ENCODE measurements at places on chromosomes 6 and 20. TPM values are rescaled to one million over a fixed set of nuclear protein-coding genes. Genes with fewer than 3 reads are reported as not detected.

GRCh38 chr6:64505312-64505711 lies 869.7 kb downstream of the PHF3 start:
- no peak overlapping the region for H3K27ac ChIP-seq
- no peaks in the 10 kb centered on the region for H3K27me3 ChIP-seq
- no peak overlapping the region for H3K4me3 ChIP-seq
- no peak for DNase-seq
- no peaks in the 10 kb centered on the region for H3K36me3 ChIP-seq

DNA sequence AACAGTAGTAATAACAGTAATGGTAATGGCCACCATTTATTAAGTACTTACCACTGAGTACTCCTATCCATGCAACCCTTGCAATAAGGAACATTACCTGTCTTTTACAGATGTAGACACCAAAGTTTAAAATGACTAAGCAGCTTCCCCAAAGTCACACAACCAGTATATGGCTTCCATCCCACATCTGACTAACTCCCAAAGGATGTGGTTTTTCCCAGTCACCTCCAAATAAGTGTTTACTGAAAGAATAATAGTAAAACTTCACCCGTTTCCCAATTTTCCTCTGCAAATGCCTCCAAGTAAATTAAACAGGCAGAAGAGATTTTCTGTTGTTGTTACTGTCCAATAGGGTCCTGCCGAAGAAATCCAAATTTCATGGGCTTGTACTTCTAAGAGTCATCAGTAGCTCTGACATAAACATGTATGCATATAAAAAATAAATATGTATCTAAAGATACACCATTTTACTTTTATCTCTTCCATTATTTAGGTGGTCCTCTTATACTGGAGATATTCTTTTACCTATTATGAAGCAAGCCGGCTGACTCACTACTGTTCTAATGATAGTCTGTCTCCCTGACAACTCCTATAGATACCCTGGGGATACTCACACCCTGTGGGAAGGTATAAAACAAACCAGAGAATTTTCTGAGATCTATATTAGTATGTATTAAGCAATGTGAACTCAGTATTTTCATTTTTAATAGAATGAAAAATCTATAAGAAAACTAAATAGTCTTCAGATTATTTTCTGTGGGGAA lies 77.9 kb upstream of the ID4 start:
- H3K27ac ChIP-seq = no peak overlapping the region
- no peak overlapping the region for H3K4me3 ChIP-seq
- no peaks in the 10 kb centered on the region for H3K27me3 ChIP-seq
- H3K4me1 ChIP-seq = no peaks in the 10 kb centered on the region

GRCh38 chr6:53989504-53989903 lies 121.7 kb upstream of the MLIP start:
- no peaks in the 10 kb centered on the region for H3K36me3 ChIP-seq
- H3K4me3 ChIP-seq = no peak overlapping the region
- H3K4me1 ChIP-seq = no peaks in the 10 kb centered on the region
- no peaks in the 10 kb centered on the region for H3K27me3 ChIP-seq
- DNase-seq = no peak

DNA sequence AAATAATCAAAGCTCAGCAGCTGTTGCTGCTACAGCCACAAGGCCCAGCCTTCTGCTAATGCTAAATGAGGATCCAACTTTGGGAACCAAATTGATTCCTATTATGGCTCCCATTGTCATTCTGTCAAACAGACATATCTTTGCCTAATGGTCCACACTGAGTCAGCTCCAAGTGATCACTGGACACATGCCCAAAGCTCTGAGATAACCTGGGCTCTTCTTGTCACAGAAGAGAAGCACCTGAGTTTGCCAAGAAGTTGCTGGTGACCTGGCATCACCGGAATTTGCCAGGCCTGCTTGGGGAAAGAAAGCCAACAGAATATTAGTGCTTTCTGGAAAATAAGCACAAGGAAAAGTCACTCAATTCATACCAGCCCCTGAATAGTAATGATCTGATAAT lies 5.8 kb downstream of the TNFRSF21 start:
- no peaks in the 10 kb centered on the region for H3K36me3 ChIP-seq
- no peaks in the 10 kb centered on the region for H3K4me1 ChIP-seq
- H3K27ac ChIP-seq = no peak overlapping the region

DNA sequence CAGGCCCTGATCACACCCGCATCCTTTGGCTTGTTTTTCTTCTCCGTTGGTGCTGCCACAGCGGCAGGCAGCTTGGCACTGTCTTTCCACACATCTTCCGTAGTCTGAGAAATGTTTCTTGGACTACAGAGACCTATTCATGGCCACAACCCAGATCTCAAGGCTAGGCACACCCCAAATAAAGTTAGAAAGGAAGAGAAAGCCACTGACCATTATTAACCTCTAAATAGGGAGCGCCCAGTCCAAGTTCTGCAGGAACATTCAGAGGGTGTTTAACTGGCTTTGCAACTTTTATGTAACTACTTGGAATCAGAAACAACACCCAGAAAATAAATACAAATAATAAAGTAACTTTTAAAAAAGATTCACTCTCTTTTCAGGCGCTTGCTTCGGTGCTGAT lies 124.8 kb upstream of the NEDD9 start:
- H3K4me3 ChIP-seq = no peak overlapping the region
- no peaks in the 10 kb centered on the region for H3K27me3 ChIP-seq
- DNase-seq = no peak
- no peak overlapping the region for H3K27ac ChIP-seq
- no peaks in the 10 kb centered on the region for H3K36me3 ChIP-seq

DNA sequence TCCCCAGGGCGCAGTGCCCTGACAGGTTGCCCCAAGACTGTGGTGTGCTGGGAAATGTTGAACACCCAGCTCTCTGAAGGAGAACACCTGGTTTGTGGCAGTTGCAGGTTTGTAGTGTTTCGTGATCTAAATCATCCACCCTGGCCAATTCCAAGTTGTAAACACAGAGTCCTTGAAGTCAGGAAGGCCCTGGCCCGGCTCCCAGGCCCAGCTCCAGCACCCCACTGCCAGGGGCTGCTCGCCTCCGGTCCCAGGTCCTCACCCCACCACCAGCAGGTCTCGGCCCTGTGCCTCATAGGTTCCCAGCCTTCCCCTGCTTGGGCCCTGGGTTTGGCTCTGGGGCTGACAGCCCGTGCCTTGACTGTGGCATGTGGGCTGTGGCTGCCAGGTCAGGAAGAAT lies 121.4 kb upstream of the MLN start:
- no peak overlapping the region for H3K27ac ChIP-seq
- no peaks in the 10 kb centered on the region for H3K4me1 ChIP-seq
- no peaks in the 10 kb centered on the region for H3K36me3 ChIP-seq
- no peak for DNase-seq
- no peak overlapping the region for H3K4me3 ChIP-seq

GRCh38 chr6:14321992-14322772 lies 204.6 kb downstream of the CD83 start:
- no peaks in the 10 kb centered on the region for H3K4me1 ChIP-seq
- H3K4me3 ChIP-seq = no peak overlapping the region
- no peak overlapping the region for H3K27ac ChIP-seq
- H3K27me3 ChIP-seq = no peaks in the 10 kb centered on the region

DNA sequence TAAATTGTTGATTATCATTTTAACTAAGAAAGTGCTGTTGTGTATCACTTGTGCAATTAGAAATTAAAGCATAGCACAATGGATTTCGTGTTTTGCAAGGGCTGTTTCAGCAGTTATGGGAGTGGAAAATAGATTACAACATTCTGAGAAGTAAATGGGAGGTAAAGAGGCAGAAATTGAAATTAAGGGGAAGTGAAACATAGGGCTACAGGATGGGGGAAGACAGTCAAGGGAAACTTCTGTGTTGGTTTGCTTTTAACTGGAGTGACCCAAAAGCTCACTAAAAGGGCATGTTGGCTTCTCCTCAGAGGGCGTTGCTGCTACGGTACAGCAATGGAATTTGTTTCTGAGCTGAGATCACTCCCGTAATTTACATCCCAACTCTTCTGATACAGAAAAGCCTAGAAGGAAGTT lies 147.5 kb downstream of the BCAS1 start:
- DNase-seq = no peak
- no peaks in the 10 kb centered on the region for H3K4me1 ChIP-seq
- no peaks in the 10 kb centered on the region for H3K27me3 ChIP-seq
- peak overlapping the region; percentile 54 for H3K27ac ChIP-seq
- H3K36me3 ChIP-seq = no peaks in the 10 kb centered on the region

GRCh38 chr20:46357030-46357514 lies 48.8 kb upstream of the CDH22 start:
- no peak overlapping the region for H3K4me3 ChIP-seq
- no peak for DNase-seq
- no peaks in the 10 kb centered on the region for H3K36me3 ChIP-seq
- H3K4me1 ChIP-seq = peaks cover 3% of the 10 kb centered on the region
- H3K27ac ChIP-seq = no peak overlapping the region

GRCh38 chr6:169038691-169039090 lies 215.0 kb downstream of the THBS2 start:
- H3K4me1 ChIP-seq = no peaks in the 10 kb centered on the region
- DNase-seq = no peak
- no peaks in the 10 kb centered on the region for H3K36me3 ChIP-seq
- H3K27ac ChIP-seq = no peak overlapping the region
- no peaks in the 10 kb centered on the region for H3K27me3 ChIP-seq

DNA sequence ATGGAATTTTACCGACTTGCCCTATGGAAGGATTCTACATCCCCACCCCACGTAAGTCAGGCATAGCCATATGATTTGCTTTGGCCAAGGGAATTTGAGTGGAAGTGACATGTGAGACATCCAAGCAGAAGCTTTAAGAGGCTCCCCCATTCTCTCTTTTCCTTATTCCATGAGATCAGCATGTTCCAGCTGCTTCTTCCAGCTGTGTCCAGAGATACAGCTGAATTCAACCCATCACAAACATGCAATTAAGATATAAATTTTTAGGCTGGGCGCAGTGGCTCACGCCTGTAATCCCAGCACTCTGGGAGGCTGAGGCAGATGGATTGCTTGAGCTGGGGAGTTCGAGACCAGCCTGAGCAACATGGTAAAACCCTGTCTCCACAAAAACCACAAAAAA lies 16.0 kb upstream of the YWHAB start:
- no peak for DNase-seq
- H3K4me1 ChIP-seq = no peaks in the 10 kb centered on the region
- H3K4me3 ChIP-seq = no peak overlapping the region

- no peaks in the 10 kb centered on the region for H3K27me3 ChIP-seq
- no peak overlapping the region for H3K4me3 ChIP-seq
- H3K4me1 ChIP-seq = no peaks in the 10 kb centered on the region
- no peak overlapping the region for H3K27ac ChIP-seq
- DNase-seq = no peak
- H3K36me3 ChIP-seq = no peaks in the 10 kb centered on the region
These were observed 111.1 kb downstream of the FOXC1 start for GRCh38 chr6:1720620-1721322.

- DNase-seq = no peak
- H3K36me3 ChIP-seq = peaks cover 4% of the 10 kb centered on the region
- H3K27me3 ChIP-seq = no peaks in the 10 kb centered on the region
- no peaks in the 10 kb centered on the region for H3K4me1 ChIP-seq
These were observed 52.3 kb upstream of the TIAM2 start for GRCh38 chr6:154942770-154943169.

GRCh38 chr6:107699697-107700325 lies 124.3 kb downstream of the SCML4 start:
- DNase-seq = no peak
- no peaks in the 10 kb centered on the region for H3K27me3 ChIP-seq
- H3K4me3 ChIP-seq = no peak overlapping the region
- H3K27ac ChIP-seq = no peak overlapping the region
- H3K36me3 ChIP-seq = no peaks in the 10 kb centered on the region
- no peaks in the 10 kb centered on the region for H3K4me1 ChIP-seq

GRCh38 chr6:10418862-10419748 lies 4.2 kb upstream of the TFAP2A start:
- H3K27ac ChIP-seq = no peak overlapping the region
- H3K27me3 ChIP-seq = peaks cover 15% of the 10 kb centered on the region

DNA sequence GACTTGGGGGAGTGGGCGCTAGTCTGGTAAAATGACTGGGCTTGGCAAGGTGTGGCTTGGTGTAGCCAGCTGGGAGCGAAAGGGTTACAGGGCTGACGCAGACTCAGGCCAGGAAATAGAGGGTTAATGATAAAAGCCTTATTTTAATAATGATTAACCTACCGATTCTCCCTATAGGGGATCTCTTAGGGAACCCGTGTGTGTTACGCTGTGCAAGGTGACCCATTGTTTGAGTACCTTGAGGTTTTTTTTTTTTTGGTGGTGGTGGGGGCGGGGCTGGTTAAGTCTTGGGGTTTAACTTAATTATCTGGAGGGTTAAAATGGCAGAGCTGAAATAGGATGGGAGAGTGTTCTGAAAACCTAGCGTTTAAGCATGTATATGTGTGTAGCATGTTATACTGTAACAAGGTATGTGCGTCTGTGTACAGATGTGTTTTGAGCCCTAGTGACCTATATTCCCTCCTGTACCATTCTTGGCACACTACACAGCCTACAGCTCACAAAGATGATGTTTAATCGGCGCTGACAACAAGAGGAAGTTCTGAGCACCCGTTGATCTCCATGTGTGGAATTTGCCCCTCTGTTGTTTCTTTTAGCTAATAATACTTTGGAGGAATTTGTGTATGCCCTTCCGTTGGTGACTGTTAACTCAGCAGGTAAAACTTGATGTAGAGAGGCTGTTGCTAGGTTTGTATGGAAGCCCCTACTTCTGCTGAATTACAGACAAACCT lies 1.3 kb downstream of the CARMIL1 start:
- H3K36me3 ChIP-seq = no peaks in the 10 kb centered on the region
- H3K27me3 ChIP-seq = no peaks in the 10 kb centered on the region
- DNase-seq = no peak
- H3K4me1 ChIP-seq = peaks cover 11% of the 10 kb centered on the region
- H3K4me3 ChIP-seq = peak overlapping the region; percentile 70

SMOC2 gene
- total RNA-seq = 8.6 TPM

FAM83D gene
- total RNA-seq = not detected

ATP9A gene
- 17.0 TPM for total RNA-seq

BACH2 gene
- 6.9 TPM for total RNA-seq

PLEKHG1 gene
- 2.2 TPM for total RNA-seq

TRMT6 gene
- 5.0 TPM for total RNA-seq

PARD6B gene
- total RNA-seq = 12.4 TPM

Measured in pancreas (tissue), 10 donors.